ENCODE measurements at places on chromosomes 7 and 10. TPM values are rescaled to one million over a fixed set of nuclear protein-coding genes. Genes with fewer than 3 reads are reported as not detected.

NEBL gene
- total RNA-seq, result 96.4 TPM

ELMO1 gene
- total RNA-seq, result 60.1 TPM

VPS37D gene
- total RNA-seq, result 1.3 TPM

VSTM2A gene
- total RNA-seq, result not detected

CDC14C gene
- total RNA-seq, result not detected

GRM3 gene
- not detected for total RNA-seq

KIF11 gene
- 1.8 TPM for total RNA-seq

DNA sequence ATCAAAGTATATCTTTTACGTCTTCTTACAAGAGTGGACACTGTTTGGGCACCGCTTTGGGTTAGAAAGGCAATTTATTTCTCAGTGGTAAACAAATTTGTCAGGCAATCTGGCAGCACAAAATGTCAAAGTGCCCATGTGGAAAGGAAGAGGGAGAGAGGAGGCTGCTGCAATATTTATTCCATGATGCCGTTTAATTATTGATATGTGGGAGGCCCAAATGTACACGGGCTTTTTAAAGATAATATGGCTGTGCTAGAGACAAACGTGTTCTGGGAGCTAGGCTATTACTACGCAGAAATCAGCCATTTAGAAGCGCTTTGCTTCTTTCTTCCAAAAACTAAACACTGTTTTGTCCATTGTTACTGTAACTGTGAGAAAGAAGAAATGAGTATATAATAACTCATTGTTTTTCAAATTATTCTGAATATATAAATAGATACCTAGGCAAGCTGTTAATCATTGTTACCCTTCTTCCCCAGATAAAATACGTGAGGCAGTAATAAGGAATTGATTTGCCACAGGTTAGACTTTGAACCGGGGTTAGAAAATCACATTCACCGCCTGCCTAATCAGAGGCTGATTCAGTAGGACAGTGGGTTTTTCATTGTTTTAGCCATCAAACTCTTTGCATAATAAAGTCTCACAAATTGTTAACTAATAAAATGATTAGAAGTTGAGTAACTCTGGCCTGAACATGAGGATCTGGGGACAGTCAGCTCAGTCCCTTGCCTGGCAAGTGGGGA is 116.5 kb upstream of the FRMD4A start:
- no peaks in the 10 kb centered on the region for H3K4me1 ChIP-seq
- H3K36me3 ChIP-seq, result no peaks in the 10 kb centered on the region
- no peak for DNase-seq
- no peak overlapping the region for H3K27ac ChIP-seq
- no peak overlapping the region for H3K4me3 ChIP-seq

- no peaks in the 10 kb centered on the region for H3K36me3 ChIP-seq
- H3K4me3 ChIP-seq, result no peak overlapping the region
- no peaks in the 10 kb centered on the region for H3K27me3 ChIP-seq
- no peak overlapping the region for H3K27ac ChIP-seq
These were observed 10.4 kb downstream of the HTR7 start for GRCh38 chr10:90847436-90847835.

DNA sequence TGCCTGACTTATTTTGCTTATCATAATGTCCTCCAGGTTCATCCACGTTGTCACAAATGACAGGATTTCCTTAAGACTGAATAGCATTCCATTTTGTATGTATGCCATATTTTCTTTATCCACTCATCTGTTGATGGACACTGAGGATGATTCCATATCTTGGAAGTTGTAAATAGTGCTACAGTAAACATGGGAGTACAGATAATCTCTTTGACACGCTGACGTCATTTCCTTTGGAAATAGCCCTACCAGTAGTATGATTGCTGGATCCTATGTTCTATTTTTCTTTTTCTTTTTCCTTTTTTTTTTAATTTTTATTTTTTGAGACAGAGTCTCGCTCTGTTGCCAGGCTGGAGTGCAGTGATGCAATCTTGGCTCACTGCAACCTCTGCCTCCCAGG is 167.6 kb downstream of the CTTNBP2 start:
- H3K4me3 ChIP-seq, result no peak overlapping the region
- H3K4me1 ChIP-seq, result no peaks in the 10 kb centered on the region
- H3K27me3 ChIP-seq, result no peaks in the 10 kb centered on the region
- DNase-seq, result no peak
- no peak overlapping the region for H3K27ac ChIP-seq

- H3K4me3 ChIP-seq, result no peak overlapping the region
- no peak overlapping the region for H3K27ac ChIP-seq
- H3K27me3 ChIP-seq, result no peaks in the 10 kb centered on the region
- H3K36me3 ChIP-seq, result no peaks in the 10 kb centered on the region
- no peak for DNase-seq
These were observed 284.9 kb upstream of the SEMA3D start for GRCh38 chr7:85471740-85472139.

- H3K36me3 ChIP-seq, result peaks cover 95% of the 10 kb centered on the region
- no peak overlapping the region for H3K27ac ChIP-seq
- DNase-seq, result no peak
These were observed 101.1 kb downstream of the BTAF1 start for GRCh38 chr10:92024700-92025099.

DNA sequence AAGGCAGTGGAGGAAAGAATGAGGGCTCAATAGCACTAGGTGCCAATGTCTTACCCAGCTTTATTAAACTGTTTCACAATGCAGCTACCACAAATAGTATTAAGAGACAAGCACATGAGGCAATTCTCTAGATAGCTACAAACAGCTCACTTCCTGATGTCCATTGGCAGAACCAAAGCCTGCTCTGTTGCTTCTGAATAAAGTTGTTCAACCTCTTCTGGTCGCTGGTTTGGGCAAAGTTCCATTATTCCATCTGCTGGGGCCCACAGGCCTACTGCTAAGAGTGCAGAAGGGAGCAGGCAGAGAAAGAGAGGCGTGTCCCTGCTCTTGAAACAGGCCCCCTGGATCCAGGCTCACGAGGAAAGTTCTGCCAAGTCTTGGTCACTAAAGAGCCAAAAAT is 173.9 kb downstream of the ZNF438 start:
- no peak for DNase-seq
- H3K4me3 ChIP-seq, result no peak overlapping the region
- H3K4me1 ChIP-seq, result peaks cover 38% of the 10 kb centered on the region
- H3K36me3 ChIP-seq, result no peaks in the 10 kb centered on the region
- H3K27me3 ChIP-seq, result no peaks in the 10 kb centered on the region

DNA sequence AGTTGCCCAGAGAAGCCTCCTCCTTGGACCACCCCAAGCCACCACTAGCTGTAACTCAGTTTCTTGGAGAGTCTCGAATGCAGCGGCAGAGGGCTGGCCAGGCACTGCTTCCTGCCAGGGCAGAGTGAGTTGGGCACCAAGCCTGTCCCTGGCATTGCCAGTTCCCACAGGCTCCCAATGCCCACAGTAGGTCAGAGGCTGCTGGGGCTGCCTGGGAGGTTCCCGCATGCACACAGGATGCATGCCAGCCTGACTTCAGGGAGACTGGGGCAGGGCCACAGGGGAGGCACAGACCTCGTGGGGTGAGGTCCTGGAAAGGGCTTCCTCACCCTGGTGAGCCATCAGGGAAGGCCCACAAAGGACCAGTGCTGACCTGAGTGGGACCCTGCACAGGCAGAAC is 152.8 kb downstream of the ZNF248 start:
- H3K36me3 ChIP-seq, result no peaks in the 10 kb centered on the region
- H3K4me3 ChIP-seq, result no peak overlapping the region
- H3K27me3 ChIP-seq, result no peaks in the 10 kb centered on the region
- no peak overlapping the region for H3K27ac ChIP-seq
- DNase-seq, result peak; percentile 36
- H3K4me1 ChIP-seq, result no peaks in the 10 kb centered on the region

- peak; percentile 63 for DNase-seq
- no peaks in the 10 kb centered on the region for H3K27me3 ChIP-seq
- no peak overlapping the region for H3K4me3 ChIP-seq
- H3K27ac ChIP-seq, result no peak overlapping the region
- peaks cover 9% of the 10 kb centered on the region for H3K4me1 ChIP-seq
These were observed 43.6 kb downstream of the THNSL1 start for GRCh38 chr10:25059990-25060389.

GRCh38 chr7:136452949-136453348 is 415.5 kb upstream of the CHRM2 start:
- H3K27ac ChIP-seq, result no peak overlapping the region
- no peak for DNase-seq
- no peaks in the 10 kb centered on the region for H3K4me1 ChIP-seq

DNA sequence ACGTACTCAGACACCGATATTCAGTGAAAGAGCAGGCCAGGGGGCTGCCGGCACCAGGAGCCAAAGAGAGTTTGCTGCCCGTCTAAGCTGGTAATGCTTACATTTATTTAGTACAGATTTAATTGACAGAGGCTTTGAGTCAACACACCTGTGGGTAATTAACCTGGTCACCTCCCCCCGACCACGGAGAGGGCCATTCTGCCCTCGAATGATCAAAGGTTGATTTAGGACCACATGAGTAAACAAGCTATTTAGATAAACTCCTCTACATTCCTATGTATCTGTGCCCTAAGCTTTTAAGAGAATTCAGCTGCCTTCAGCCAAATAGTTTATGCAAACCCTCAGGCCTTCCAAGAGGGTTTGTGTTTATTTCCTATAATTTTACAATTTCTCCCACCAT is 164.8 kb downstream of the IPMK start:
- H3K27ac ChIP-seq, result no peak overlapping the region
- no peaks in the 10 kb centered on the region for H3K27me3 ChIP-seq
- H3K36me3 ChIP-seq, result no peaks in the 10 kb centered on the region

- no peak for DNase-seq
- H3K4me1 ChIP-seq, result no peaks in the 10 kb centered on the region
- no peak overlapping the region for H3K4me3 ChIP-seq
- H3K27ac ChIP-seq, result no peak overlapping the region
- no peaks in the 10 kb centered on the region for H3K36me3 ChIP-seq
These were observed 5.1 kb upstream of the MRPS17 start for GRCh38 chr7:55946545-55946944.

DNA sequence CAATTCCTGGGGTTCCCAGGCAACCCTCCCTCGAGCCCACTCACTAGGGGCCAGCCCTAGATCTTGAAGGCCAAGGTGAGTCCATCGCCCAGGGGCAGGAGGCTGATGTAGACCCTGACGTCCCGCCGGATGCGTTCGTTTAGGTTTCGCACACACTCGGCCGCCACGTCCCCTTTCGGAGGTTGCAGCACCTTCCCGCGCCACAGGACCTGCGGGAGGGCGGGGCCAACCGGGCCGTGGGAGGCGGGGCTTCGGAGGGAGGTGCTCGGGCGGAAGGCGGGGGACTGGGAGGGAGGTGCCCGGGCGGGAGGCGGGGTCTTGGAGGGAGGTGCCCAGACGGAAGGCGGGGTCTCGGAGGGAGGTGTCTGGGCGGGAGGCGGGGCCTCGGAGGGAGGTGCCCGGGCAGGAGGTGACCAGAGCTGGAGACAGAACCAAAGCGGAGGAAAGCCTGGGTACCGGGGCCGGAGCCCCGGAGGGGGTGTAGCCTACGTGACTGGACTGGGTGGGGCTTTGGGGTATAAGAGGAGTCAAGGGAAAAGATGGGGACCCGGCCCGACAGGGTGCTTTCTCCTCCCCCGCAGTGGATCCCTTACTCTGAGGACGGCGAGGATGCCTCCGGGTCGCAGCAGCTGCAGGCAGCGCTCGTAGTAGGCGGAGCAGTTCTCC is 1.6 kb downstream of the COMTD1 start:
- no peaks in the 10 kb centered on the region for H3K27me3 ChIP-seq
- peak overlapping the region; percentile 97 for H3K4me3 ChIP-seq
- H3K27ac ChIP-seq, result peak overlapping the region; percentile 93

GRCh38 chr7:17943006-17943405 is 2.7 kb upstream of the SNX13 start:
- no peak overlapping the region for H3K27ac ChIP-seq
- H3K36me3 ChIP-seq, result no peaks in the 10 kb centered on the region
- H3K4me3 ChIP-seq, result no peak overlapping the region
- peaks cover 26% of the 10 kb centered on the region for H3K4me1 ChIP-seq

DNA sequence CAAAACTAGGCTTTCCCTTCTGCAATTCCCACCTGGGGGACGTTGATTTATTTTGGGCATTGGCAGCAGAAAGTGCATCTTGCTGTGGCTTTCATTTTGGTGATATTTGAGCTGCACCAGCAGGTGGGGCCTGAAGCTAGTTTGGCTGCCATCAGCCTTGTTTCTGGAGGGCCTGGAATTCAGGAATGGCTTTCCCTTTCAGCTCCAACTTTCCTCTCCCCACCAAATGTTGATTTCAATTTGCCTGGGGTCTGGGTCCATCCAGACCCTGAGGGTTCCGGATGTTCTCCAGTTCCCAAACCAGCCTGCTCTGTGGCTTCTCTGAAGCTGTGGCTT is 640.4 kb downstream of the TYW1 start:
- no peak overlapping the region for H3K27ac ChIP-seq
- no peak for DNase-seq
- no peaks in the 10 kb centered on the region for H3K36me3 ChIP-seq
- no peak overlapping the region for H3K4me3 ChIP-seq
- no peaks in the 10 kb centered on the region for H3K4me1 ChIP-seq
